ENCODE measurements at places on chromosomes 2 and 18.

GRCh38 chr2:148130581-148130980, 109.7 kb downstream of the MBD5 start:
- no peak for DNase-seq

DNA sequence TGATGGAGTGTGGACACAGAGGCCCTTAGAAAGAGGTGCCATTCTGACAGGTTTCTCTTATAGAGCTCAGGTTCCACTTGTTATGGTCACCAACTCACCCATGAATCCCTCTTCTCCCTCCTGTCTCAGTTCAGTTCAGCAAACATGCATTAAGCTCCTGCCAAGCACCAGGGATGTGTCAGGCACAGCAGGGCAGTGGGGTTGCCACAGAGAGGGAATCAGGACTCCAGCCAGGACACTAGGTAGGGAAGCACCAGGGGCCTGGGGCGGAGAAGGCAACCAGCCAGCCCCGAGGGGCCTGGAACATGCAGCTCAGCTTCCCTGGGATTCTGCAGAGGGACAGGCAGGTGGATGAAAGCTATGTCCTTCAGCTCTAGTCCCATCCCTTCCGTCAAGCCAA, 44.6 kb downstream of the TOGARAM2 start:
- DNase-seq: no peak

DNA sequence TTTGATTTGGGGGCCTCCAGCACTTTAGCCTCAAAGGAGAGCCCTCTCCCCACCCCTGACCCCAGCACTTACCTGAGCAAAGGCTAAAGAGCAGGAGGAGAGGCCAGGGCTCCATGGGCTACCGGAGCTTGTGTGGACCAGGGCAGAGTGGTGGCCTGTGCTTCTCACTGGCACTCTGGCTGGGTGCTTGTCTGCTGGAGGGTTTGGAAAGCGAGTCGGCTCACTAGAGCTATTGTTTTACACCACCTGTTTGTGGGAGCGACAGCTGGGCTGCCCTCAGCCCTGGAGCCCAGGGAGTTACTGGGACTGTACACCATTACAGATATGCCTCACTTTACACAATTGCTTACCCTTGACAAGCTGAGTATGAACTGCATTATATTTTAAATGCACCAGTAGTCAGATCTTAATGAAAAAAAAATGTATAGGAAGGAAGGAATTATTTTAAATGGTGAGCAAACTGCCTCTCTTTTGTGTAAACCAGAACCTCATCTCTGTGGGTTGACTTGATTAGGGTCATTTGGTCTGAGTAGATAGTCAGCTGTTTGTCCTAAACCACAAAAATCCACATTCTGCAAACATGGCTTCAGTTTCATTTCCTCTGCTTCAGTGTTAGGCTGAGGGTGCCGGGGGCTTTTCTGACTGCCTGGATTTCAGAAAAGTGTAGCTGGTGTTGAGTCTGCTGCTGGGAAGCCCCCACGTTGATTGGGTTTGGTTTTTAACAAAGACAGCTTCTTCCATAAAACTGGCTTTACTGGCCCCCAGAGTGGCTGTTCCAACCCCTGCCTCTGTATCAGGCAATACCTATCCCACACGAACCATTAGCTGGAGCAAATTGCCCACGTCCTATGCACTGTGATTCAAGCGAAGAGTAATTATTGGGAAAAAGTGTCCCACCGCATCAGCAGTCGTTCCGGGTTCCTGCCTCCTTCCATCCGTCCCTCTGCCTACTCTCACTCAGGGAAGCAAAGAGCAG, at the start of gene CHRNA1:
CHRNA1 (minus strand) TSS at position 193 of the 976 bp plus-strand sequence; CDS start at position 115, 78 bp downstream.
- no peak for DNase-seq

GRCh38 chr18:36572135-36572856, 256.5 kb downstream of the TPGS2 start:
- no peak for DNase-seq

DNA sequence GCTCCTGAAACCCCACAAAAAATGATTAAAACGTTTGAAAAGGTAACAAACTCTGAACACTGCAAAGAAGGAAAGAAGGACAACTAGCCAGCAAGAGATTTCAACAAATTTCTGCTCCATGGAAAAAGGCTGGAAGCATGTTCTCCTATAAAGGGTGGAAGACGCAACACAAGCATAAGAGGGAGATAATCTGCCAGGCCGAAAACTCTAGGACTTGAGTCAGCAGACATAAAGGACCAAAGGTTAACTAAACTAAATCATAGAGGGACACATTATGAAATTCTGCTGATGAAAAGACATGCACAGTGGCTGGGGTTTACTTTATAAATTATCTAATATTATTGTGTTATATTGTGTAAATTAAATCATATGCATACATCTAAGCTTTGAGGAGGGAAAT, 6.8 kb downstream of the NPHP1 start:
- no peak for DNase-seq

DNA sequence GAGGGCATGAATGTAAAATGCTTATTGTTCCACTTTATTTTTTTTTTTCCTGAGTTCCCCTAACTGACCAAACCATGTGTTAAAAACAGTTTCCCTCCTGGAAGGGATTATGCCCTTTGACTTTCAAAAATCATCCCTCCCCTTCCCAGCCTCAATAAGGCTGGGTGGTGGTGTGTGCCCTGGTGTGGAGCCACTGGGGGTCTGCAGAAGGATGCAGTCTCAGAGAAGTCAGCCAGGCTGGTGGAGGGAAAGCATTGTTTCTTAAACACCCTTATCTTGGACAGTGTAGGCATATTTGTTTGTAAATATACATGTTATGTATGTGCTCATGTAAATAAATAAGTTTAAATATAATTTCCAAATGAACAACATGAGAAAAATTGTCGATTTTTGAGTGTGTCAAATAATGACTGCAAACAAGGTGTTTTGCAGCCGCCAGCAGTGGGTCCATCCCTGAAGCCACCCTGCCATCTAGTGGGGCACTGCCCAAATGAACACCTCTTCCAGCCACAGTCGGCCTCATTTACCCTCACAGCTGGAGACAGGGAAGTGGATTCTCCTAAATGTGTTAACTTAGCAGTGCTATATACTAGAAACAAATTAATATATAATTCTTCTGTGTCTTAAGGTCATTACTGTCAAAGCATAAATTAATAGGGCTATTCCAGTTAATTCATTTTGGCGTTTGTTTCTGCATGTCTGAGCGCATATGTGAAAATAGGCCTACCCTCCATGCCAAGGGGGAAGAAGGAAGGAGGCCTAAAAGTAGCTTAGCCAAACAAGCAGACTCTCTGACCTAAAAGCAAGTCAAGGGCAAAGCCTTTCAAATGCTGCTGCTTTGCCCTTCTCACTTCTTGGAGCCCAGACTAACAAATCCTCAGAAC, 209.6 kb upstream of the PIK3C3 start:
- DNase-seq: no peak

DNA sequence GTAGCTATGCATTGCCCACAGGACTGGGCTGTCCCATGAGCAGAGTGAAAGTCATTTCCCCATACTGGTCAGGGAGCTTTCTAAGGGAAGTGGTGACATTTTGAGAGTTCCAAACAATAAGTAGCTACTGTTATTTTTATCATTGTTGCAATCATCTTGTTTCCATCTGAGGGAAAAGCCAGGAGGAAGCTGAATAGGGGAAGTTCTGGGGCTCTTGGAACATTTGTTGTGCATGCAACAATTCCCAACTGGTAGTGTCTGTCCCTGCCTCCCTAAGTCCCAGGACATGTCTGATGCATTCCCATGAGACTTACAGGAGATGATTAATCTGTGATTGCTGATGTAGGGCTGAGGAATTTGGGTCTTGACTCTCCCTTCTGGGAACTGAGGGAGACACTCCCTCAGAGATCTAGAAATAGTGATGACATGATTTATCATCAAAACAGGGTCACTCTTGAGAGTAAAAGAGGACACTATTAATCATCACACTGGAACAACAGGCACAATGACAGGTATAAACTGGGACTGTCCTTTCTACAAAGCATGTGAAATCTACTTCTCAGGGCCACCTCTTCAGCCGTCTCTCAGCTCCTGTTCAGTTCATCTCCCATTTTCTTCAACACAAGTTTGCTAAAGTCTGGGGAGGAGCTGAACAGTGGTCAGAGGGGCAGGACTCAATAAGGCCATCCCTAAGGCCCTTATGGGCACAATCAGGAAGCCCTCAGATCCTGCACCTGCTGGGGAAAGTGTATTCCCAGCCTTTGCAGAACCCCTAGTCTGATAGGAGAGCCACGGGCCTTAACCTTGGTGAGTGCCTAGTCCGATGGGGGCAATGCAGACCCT, 28.0 kb upstream of the MARCO start:
- no peak for DNase-seq

DNA sequence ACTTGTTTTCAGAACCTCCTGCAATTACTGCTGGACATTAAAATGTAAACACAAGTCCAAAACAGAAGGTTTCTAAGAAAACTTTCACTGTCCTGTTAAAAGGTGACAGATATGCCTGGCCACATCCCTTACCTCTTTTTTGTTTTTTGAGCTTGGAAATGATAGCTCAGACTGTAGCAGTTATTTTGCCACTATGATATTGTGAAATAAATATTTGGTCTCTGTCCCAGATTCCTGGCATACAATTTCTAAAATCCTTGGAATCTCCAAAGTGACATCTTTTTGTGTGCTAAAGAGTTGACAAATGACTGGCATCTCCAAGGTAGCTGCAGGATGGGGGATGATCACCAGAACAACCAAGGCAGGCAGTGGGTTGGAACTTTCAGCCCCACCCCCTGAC, 16.8 kb downstream of the TPGS2 start:
- no peak for DNase-seq

GRCh38 chr2:194661431-194661830, 995.6 kb upstream of the SLC39A10 start:
- DNase-seq: no peak

GRCh38 chr2:147756069-147756468, 88.8 kb upstream of the ACVR2A start:
- no peak for DNase-seq

GRCh38 chr2:69464575-69464974, 27.3 kb upstream of the NFU1 start:
- DNase-seq: no peak

DNA sequence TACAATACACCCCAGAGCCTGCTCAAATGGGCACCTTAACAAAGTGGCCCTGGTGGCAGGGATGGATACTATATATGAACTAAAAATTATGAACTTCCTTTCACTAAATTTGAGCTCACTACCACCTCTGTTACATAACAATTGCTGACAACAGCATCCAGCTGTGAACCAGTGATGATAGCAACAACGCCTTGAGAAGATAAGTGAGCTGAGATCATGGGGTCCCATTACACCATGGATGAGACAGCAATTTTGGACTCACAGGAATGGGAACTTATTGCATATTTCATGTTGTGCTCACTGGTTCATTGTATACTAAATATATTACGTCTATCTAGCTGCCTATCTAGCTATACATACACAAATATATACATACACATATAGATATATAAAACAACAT, 16.9 kb upstream of the ALMS1 start:
- no peak for DNase-seq

DNA sequence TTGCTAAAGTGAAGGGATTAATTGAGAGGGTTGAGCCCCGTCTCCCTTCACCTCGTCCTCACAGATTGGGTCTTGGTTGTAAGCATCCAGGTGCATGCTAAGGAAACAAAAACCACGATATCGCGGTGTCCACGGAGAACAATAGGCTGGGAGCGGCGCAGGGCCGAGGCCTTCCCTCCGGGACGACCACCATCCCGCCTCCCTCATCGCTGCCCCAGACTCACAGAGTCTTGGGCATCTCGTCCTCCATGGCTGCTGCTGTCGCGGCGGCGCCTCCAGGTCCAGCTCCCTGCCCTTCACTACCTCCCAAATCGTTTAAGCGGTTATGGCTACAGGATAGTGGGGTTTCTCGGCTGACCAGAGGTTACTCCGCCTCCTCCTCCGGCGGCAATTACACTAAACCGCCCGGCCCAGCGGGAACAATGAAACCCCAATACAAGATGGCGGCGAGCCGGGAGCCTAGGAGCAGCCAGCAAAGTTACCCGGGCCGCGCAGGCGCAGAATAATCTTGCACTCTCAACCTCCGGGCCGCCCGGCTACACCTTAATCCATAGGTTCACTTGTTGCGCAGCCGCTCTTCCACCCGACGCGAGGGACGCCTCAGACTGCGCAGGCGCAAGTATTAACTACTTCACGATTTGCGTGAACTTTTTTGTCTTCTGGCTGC, at the start of gene TIA1:
TIA1 (minus strand) TSS at position 448 of the 667 bp plus-strand sequence; CDS start at position 250, 198 bp downstream.
- DNase-seq: peak; percentile 97

- no peak for DNase-seq
Observed at GRCh38 chr2:43469713-43470112, 126.1 kb downstream of the THADA start.

DNA sequence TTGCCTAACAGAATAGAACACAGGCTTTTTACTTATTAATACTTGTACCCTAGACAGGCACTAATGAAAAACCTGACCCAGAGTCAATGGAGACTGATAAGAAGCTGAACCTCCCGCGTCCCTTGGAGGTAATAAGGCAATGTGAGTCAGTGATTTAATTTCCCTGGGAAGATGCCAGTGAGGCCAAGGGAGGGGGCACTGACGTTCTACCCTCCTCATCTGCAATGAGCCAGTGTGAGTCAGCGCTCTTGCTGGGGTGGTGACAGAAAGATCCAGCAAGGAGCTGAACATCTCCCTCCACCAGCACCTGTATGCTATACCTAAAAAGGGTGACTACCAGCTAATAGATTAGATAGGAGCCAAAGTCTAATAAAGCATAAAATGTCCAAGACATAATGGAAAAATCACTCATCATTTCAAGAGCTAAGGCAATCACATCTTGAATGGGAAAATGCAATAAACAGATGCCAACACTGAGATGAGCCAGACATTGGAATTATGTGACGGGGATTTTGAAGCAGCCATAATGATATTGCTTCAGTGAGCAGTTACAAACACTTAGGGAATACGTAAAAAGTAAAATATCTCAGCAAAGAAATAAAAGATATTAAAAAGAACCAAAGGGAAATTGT, 116.9 kb downstream of the TPGS2 start:
- DNase-seq: no peak

GRCh38 chr2:158015428-158016076, 86.1 kb upstream of the UPP2 start:
- no peak for DNase-seq

GRCh38 chr18:28541934-28542333, 365.0 kb upstream of the CDH2 start:
- no peak for DNase-seq

- DNase-seq: no peak
Observed at GRCh38 chr2:126996378-126996699, 97.6 kb downstream of the TEX51 start.

DNA sequence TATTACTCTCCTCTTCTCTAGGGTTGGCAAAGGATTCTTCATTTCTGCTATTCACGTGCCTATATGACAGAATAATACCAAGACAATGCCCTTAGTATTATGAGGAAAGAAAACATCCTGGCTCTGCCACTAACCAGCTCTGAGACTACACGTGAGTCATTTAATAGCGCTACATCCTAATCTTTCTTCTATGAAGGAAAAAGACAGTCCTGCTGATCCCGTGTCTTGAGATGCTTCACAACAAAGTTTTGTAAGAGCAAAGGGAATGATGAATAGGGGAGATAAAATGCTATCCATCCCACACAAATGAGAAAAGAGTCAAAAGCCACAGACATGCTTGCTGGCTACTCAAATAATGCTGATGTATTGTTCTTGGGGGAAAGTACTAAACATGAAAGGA, 152.8 kb downstream of the PID1 start:
- no peak for DNase-seq

GRCh38 chr2:133790711-133791110, 222.4 kb upstream of the NCKAP5 start:
- DNase-seq: no peak

GRCh38 chr2:25029183-25029554, 12.7 kb upstream of the EFR3B start:
- DNase-seq: no peak

All from activated CD4-positive, CD25-positive, alpha-beta regulatory T cell treated with anti-CD3 and anti-CD28 coated beads, Interleukin-2, amount 50 U/mL, for 72 hours (primary cell).